Left cardiac atrium (tissue), 4 donors: ENCODE measurements at places on chromosomes 3 and 15. TPM values are rescaled to one million over a fixed set of nuclear protein-coding genes. Genes with fewer than 3 reads are reported as not detected.

DNA sequence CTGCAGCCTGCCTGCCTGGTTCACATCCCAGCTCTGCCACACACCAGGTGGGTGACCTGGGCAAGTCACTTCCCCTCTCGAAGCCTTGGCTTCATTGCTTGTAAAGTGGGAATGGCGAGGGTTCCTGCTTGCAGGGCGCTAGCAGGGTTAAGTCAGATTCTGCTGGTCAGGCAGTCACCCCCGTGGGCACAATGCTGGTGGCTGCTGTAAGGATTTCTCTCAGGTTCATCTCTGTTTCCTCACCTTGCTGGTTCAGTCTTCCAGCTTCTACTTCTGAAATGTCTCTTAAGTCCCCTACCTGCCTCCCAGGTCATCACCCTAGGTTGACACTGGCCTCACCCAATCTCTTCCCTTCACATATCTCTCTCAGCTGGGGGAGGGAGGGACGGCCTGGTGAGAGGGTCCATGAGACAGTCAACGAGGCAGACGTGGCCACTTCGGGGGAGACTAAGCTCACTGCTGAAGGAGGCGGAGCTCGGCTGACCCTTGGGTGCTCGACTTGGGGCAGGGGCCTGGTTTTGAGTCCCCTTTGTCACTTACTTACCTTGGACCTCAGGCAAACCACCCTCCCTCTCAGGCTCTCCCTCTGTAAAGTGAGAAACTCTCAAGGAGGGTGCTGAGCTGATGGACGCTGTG is 11.5 kb downstream of the CTSH start:
- no peak for DNase-seq

The TMEM207 gene
- not detected for total RNA-seq

- DNase-seq, result no peak
Measured at GRCh38 chr3:149247008-149247710, 25.5 kb upstream of the CP start.

DNA sequence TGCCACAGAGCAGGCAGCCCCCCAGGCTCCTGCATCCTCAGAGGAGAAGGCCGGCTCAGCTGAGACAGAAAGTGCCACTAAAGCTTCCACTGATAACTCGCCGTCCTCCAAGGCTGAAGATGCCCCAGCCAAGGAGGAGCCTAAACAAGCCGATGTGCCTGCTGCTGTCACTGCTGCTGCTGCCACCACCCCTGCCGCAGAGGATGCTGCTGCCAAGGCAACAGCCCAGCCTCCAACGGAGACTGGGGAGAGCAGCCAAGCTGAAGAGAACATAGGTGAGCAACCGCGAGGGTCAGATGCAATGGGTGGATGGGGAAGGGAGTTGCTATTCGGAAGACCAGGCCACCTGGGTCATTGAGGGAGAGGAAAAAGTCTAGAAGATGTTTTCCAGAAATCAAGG is 53.0 kb downstream of the GAP43 start:
- DNase-seq, result no peak

The RASL12 gene
- 63.3 TPM for total RNA-seq

GRCh38 chr15:71002316-71002715 is 109.7 kb downstream of the LRRC49 start:
- DNase-seq, result no peak

GRCh38 chr3:33417066-33417673 is 23.0 kb downstream of the UBP1 start:
- DNase-seq, result no peak

The GALK2 gene
- total RNA-seq, result 32.1 TPM

The FBXW12 gene
- total RNA-seq, result not detected

DNA sequence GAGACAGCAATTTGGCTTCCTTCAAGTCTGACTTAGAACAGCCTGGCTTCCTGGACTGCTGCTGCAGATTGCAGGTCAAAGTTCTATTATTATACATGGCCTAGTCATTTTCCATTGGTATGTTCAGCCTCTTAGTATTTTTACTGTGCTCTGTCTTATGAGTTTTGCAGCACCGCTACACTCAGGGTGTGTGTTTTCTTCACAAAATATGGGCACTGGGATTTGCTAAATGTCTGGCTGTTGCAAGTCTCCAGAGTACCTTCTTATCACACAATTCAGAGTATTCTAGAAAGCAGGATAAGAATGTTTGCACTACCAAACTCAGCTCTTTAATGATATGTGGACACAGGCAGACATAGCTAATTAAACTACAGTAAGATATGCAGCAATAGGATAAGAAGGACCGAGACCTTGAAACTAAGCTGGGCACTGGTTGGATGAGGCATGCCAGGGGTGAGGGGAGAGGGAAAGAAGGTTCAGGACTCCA is 203.0 kb upstream of the PDZRN3 start:
- DNase-seq, result no peak

- no peak for DNase-seq
Measured at GRCh38 chr3:32128936-32129335, 22.5 kb downstream of the GPD1L start.

GRCh38 chr15:93929375-93930094 is 301.8 kb upstream of the MCTP2 start:
- peak; percentile 53 for DNase-seq

- no peak for DNase-seq
Measured at GRCh38 chr3:127497166-127497565, 93.4 kb downstream of the TPRA1 start.

DNA sequence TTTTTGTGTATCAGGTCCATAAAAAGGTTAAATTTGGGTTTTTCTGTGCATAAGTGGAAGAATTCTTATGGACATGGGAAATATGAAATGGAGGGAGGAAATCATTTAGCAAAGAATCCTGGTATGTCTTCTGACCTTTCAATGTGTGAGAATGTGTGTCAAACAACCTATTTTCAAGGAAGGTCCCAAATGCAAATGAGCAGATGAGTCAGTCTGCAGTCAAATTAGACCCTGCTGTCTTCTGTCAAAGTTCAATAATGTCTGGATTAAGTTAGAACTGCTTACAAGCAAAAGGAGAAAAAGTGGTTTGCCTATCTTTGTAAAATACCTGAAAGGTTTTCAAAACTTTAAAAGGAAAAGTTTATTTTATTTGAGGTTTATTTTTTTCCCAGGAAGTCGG is 15.3 kb downstream of the FBN1 start:
- no peak for DNase-seq

- DNase-seq, result no peak
Measured at GRCh38 chr15:100199711-100200286, 142.0 kb downstream of the ADAMTS17 start.

The ALPK3 gene
- total RNA-seq, result 59.9 TPM

- no peak for DNase-seq
Measured at GRCh38 chr3:95781598-95781997, 1032.8 kb upstream of the EPHA6 start.

The UPK1B gene
- 4.3 TPM for total RNA-seq
